ENCODE measurements at places on chromosomes 6 and 20.

DNA sequence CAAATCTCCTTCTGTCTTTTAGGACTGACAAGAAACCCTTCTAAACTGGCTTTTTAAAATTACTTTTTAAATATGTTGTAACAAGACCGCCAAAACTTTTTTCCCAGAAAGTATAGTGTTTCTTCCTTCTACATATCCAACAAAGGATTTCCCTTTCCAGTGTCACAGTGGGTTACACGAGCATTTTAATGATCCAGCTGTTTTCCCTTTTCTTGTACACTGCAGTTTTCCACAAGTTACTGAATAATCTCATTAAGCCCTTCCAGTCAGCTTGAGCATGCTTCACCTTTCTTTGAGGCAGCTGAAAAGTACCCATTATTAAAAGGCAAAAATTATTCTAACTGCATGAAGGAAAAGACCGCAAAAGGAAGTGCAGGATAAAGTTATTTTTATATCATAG is 48.6 kb downstream of the CD24 start:
- DNase-seq = no peak

GRCh38 chr6:156647991-156648390 is 129.2 kb upstream of the ARID1B start:
- DNase-seq = no peak

GRCh38 chr6:141105481-141105880 is 1027.2 kb upstream of the GJE1 start:
- DNase-seq = no peak

DNA sequence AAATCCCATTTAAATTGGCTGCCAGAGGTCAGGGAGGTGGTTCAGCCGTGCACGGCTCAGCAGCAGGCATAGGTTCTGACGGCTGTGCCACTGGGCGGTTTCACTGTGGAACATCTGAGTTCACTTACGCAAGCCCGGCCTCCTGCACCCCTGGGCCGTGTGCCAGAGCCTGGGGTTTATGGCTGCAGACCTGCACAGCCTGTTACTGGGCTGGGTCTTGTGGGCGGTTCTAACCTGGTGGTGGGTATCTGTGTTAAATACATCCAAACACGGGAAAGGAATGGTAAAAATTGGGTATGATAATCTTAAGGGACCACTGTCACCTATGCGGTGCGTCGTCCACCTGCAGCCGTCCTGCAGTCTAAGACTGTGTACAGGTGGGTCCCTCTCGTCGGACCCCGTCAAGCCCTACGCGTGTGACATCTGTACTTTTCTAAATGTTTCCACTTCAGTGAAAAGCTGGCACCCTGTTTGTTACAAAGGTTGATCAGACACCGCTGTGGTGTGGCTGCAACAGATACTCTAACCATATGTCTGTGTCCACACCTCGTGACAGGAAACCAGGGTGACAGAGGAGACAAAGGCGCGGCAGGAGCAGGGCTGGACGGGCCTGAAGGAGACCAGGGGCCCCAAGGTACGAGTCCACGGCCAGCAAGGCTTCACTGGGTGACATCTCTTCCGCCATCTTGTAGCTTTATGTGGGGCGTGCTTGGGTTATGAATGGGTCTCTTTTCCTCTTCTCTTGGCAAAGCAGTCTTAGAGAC is 21.5 kb downstream of the COL9A3 start:
- DNase-seq = no peak

DNA sequence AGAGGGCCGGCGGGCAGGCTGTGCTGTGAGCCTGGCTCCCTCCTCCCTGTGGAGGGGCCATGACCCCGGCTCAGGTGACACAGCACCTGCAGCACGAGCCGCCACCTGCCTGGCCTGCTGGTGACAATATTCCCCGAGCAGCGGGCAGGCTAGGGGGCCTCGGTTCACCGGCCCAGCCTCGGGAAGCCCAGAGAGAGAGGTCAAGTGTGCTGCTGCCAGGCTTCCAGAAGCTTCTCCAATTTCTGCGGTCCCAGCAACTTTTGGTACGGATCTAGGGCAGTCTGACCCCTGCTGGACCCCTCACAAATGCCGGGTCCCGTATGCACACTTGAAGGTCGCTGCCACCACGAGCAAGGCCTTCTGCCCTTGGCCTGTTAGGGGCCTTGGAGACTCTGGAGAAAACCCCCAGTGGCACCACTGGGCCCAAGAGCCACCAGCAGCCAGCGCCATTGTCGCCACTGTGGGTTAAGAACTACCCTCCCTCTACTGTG is 38.6 kb upstream of the NOL4L start:
- no peak for DNase-seq

GRCh38 chr6:139117734-139118133 is 17.1 kb upstream of the HECA start:
- no peak for DNase-seq

- no peak for DNase-seq
Measured at GRCh38 chr20:60062431-60063047, 104.3 kb downstream of the CDH26 start.

DNA sequence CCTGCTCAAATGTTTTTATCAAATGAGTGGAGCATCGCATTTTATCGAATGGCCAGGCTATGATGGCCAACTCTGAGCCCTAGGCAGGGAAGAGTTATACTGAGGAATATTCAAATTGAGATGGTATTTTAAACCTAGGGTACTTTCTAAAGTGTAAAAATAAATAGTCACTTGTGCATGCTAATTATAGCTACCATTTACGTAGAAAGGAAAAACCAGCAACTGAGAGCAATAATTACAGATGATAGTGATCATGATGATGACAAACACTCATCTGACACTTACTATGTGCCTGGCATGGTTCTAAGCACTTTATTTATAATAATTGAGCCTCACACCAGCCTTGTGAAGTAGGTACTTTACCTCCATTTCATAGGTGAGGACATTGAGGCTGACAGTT is 455.7 kb downstream of the CD83 start:
- no peak for DNase-seq

DNA sequence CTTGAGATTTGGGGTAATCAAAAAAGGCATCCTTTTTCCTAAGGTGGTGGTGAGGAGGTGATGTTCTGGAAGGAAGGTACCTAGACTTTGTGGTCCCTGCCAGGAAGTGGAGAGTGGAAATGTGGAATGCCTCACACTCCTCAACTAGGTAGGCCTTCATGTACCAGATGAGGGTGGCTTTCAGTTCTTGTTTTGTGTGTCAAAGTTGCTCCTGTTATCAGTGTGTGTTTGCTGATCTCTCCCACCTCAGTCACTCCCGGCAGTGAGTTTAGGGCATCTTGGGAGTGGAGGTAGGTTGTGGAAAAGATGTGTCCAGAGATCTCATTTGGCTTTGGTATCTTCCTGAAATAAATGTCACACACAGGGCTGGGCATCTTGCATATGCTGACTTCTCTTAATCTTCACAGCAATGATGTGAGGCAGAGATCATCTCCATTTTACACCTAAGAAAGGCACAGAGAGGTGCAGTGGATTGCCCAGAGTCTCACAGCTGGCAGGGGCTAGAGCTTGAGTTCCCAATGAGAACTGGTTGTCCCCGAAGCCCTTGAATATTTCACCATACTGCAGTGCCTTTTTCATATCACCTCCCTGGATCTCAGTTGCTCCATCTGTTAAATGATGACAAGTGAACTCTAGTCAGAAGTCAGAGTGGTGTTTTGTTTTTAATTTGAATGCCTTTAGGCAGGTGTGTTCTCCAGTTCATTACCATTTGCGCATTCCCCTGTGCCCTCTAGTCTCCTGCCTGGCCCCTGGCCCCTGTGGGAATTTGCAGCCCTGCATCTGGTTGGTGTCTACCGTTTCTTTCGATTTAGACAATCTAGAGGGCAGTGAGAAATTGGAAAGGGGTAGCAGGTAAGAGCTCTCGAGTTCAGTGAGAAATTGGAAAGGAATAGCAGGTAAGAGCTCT is 2.9 kb downstream of the PKIG start:
- no peak for DNase-seq

DNA sequence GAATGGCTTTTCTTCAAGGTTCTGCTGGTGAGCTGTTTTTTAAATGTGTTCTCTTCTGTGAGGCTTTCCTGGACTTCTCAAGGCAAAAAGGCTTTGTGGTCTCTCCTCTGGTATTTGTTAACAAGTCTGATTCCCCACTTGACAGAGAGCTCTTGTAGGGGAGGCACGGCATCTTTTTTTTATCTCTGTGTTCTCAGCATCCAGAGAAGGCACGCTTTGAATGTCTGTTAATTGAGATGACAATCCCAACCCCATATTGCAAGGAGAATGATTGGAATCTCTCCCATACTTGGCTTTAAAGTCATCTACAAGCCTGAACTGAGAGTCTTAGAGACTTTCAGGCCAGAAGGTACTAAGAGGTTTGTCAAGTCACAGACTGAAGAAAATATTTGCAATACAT is 22.6 kb downstream of the EDN1 start:
- DNase-seq = no peak

DNA sequence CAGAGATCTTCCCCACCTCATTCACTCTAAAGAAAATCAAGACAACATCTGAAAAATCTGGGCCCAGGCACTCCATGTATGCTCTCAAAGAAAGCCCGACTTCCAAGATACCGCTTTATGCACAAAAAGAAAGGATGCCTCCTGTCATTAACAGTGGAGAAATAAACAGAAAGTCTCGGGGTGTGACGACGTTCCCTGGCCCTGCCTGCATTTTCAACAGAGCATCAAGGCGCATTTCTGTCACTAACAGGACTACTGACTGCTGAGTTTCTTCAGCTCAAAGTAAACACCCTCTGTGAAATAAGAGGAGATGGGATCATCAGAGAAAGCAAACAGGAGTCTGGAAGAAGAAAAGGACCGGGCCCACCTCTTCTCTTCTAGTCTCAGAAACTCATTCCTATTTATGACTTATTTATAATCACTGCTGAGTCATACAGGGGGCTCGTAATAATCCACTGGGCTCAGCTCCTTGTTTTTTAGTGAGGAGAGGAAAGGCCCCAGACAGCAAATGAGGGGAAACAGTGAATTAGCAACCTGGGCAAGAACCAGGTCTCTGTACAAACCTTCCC is 99.7 kb downstream of the ZMYND8 start:
- DNase-seq = no peak

- DNase-seq = no peak
Measured at GRCh38 chr20:62063981-62064769, 1.5 kb downstream of the TAF4 start.

DNA sequence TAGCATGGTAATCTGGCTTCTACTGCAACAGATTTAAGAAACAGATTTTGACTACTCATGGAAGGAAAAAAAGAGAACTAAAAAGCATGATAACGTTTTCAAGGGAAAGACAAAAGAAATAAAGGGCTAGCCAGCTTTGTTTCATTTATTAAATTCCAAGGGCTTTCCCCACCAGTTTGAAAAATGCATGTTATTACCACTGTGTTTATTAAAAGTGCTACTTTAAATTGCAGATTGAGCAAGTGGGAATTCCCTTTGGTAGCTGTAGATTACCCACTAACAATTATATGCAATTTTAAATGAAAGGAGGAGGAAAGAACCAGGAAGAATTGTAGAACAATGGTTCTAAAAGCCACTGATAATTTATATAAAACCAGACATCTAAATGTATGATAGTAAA is 40.6 kb upstream of the NHSL1 start:
- no peak for DNase-seq

- no peak for DNase-seq
Measured at GRCh38 chr6:138035070-138035469, 72.1 kb downstream of the PERP start.

DNA sequence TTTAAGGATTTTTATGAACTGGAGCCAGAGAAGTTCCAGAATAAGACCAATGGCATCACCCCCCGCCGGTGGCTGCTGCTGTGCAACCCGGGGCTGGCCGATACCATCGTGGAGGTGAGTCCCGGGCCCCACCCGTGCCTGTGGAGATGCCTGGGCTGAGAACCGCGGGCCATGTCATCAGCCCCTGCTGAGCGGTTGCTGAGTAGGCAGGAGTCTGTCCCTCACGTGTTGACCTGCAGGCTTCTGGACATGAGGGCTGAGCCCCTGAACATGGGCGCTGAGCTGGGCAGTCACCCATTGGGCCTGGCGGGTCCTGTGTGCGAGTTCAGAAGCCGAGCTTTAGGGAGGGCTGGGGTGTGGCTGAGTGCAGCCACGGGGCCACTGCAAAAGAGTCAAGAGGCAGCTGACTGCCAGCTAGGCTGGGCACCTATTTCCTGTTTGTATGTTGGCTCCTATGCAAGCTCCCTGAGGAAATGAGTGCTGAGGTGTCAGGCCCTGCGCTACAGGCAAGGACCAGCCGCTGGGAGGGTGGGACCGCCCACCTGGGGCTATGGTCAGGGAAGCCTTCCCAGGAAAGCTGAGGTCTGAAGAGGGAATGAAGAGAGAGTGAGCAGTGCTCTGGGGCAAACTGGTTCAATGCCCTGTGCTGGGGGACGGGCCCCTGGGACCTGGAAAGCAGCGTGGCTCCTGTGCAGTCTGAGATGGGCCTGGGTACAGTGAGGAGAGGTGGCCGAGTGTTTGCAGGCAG is 34.3 kb downstream of the PYGB start:
- DNase-seq = no peak

DNA sequence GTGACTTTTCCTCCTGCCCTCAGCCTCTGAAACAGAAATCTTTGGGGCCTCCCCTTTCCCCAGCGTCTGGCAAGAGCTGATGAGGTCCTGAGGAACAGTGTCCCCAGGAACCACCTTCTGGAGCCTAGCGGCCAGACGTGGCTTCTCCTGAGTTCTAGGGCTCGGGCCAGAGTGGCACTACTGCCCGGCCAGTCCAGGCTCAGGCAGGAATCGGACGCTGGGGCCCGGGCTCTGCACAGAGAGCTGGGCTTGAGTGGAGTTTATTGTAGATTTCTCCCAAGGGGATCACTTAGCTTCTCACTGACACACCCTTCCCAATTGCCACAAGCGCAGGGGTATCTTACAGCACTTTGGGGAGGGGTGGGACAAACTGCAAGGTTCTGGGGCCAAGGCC is 20.2 kb downstream of the SDCBP2 start:
- DNase-seq = no peak

GRCh38 chr6:156310701-156311100 is 466.5 kb upstream of the ARID1B start:
- DNase-seq = no peak

GRCh38 chr6:157019733-157020132 is 242.6 kb downstream of the ARID1B start:
- DNase-seq = no peak

DNA sequence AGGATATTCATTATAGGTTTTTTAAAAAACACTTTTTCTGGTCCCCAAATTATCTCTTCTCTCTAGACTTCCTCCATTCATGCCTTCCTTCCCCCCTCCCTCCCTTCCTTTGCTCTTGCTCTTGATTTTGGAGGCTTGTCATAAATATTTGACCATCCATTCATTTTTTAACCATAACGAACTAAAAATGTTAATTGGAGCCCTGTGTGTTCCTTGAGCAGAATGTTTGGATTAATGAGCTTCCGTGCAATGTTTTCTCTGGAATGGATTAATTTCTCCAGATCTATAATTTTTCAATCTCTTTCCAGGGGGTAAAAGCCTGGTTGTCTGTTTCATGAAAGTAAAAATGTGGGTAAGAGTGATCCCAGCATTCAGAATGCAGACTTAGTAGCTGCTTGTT is 155.5 kb downstream of the ESR1 start:
- no peak for DNase-seq

DNA sequence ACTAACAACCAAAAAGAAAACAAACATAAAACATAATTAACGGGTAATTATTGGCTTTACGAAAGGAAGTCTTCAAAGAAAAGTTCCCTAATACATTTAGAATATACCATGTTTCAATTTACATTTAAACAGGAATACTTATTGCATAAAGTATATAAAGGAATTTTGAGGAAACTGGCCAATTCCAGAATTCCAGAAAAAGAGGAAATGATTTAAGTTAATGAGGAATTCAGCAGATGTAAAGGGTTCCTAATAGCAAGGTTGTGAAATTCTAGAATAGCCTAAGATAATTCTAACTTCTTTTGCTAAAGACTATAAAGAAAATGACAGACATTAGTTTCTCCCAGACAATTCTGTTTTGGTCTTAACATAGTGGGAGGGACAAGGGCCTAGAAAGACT is 35.0 kb downstream of the DTNBP1 start:
- no peak for DNase-seq

GRCh38 chr6:163459007-163459406 is 44.5 kb downstream of the QKI start:
- no peak for DNase-seq

Measured in activated T-helper 1 cell treated with Interleukin-2 at 50 U/mL for 16 hours (primary cell).